NCI-H187 treated with DMSO at 0.1 percent for 48 hours (cell line): ENCODE measurements at places on chromosomes 3 and 15.

GRCh38 chr3:151265866-151266265 is 12.5 kb downstream of the P2RY14 start:
- no peak for DNase-seq

DNA sequence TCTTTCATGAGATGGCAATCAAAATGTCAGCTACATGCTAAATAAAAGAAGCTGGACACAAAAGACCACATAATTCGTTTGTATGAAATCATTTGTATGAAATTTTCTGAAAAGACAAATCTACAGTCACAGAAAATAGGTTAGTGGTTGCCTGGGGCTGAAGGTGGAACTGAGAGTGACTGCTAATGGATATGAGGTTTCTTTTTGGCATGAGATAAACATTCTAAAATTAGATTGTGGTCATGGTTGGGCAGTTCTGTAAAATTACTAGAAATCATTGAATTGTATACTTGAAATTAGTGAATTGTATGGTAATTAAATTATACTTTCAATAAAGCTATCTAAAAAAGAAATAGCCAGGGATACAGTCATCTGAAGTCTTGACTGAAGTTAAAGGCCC is 2.7 kb upstream of the DMXL2 start:
- no peak for DNase-seq

DNA sequence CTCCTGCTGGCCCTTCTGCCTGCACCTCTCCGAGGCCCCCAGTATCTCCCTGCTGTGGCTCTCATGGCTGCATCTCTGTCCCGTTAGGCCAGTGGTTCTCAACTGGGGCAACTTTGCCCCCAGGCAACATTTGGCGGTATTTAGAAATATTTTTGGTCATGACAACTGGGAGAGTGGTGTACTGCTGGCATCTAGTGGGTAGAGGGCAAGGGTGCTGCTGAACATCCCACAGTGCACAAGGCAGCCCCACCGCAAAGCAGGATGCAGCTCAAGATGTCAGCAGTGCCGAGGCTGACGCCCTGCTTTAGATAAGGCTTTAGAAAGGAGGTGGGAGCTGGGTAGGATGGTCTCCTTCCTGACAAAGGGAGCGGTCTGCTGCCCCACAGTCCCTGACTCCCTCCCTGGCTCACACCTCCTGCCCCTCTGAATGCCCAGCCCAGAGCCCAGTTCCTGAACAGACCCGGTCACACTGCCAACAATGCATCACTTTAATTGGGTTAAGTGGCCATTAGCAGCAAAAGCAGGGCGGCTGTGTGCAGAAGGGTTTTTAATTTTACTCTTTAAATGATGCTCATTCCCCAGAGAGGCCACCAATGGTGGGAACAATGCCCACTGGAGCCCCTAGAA is 68.8 kb upstream of the TMEM115 start:
- no peak for DNase-seq

GRCh38 chr15:99282121-99282520 is 30.8 kb downstream of the LRRC28 start:
- no peak for DNase-seq

GRCh38 chr3:46293991-46294833 is 52.0 kb downstream of the CCR3 start:
- DNase-seq: no peak

GRCh38 chr15:49185473-49185872 is 15.4 kb downstream of the GALK2 start:
- no peak for DNase-seq

DNA sequence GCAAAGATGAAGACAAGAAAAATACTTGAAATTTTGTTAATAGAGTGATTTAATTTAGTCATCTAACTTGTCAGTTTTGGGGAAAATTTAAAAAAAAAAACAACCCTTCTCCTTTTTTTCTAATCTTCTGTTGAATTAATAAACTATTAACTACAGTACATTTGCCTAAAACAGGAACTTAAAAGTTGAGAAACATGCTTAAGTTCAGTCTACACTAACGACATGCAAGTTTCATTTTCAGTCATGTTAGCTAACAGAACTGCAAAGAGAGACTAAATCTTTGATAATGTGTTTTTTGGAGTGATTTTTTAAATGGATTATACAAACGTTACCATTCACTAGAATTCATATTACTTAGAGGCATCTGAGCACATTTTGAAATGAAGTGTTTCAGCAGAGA is 71.9 kb upstream of the MBNL1 start:
- DNase-seq: no peak

DNA sequence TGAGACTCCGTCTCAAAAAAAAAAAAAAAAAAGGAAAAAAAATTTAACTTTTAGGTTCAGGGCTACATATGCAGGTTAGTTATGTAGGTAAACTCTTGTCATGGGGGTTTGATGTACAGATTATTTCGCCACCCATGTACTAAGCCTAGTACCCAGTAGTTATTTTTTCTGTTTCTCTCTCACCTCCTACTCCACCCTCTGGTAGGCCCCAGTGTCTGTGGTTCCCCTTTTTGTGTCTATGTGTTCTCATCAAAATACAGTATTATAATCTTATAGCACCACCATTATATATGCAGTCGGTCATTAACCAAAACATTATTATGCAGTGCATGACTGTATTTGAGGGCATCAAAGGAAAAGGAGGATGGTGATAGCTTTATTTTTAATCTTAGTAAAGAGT is 47.3 kb downstream of the CHP1 start:
- DNase-seq: no peak

- peak; percentile 89 for DNase-seq
Observed at GRCh38 chr15:70196372-70197316, 98.9 kb upstream of the TLE3 start.

- DNase-seq: peak; percentile 29
Observed at GRCh38 chr3:50671331-50671730, 3.4 kb upstream of the DOCK3 start.

GRCh38 chr3:9117220-9117619 is 132.2 kb downstream of the SRGAP3 start:
- no peak for DNase-seq
